Right lung (tissue), 10 donors: ENCODE measurements at places on chromosomes 4 and X.

GRCh38 chrX:23805389-23805788 is 22.4 kb downstream of the SAT1 start:
- DNase-seq: no peak

DNA sequence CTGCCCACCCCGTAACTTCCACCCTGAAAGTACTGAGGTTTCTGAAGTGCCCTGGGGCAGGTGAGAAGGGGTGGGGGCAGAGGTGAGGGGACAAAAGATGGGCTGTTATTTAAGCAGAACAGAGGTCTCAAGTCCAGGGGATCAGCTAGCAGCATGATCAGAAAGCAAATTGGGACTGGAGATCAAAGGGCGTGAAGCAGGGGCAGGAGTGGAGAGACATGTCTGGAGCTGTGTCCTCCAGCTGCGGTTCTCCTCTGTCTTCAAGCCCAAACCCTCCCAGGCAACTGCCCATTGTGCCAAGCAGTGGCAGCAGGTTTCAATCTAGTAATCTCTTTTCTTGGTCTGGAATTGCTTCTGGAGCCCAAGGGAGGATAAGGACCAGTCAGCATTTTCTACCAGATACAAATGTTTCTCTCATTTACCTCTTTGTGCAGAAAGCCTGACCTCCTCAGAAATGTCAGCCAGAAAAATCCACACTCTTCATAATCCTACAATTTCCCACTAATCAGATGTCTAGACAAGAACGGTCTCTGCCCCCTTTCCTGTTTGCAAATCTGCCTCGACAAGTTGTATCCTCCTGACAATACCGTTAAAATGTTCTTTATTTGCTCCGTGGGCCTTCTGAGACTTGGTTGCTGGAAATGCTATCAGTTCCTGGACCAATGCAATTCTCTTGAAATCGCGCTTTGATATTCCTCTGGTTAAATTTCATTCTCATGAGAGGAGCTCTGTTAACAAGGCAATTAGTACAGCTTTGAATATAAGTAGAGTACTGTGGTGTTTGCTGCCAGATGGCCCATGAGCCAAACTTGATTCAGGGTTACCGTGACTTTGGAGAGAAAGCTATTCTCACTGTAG is 23.2 kb upstream of the RASL11B start:
- DNase-seq: no peak

DNA sequence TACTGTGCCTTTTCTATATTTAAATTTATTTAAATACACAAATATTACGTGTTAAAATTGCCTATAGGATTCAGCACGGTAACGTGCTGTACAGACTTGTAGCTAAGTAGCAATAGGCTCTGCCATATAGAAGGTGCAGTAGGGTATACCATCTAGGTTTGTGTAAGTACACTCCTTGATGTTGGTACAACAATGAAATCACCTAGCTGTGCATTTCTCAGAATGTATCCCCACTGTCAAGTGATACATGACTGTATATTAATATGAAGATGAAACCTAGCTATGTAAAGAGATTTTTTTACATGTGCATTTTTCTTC is 431.2 kb downstream of the KCTD8 start:
- no peak for DNase-seq

DNA sequence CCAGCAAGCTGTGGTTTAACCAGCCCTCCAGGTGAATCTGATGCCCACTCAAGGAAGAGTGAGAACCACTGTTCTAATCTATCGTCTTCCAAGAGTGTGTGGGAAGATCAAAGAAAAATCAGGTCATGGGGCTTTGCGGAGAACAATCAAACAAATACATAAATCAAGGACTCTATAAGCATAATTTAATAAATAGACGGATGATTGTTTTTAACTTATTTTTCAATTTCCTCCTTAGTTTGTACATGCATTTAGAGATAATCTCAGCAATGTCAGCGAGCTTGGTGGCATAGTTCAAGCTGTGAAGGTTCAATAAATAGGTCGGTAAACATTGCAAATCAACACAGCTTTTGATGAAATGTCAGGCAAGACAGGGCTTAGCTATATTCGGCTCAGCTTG is 84.9 kb downstream of the DMD start:
- DNase-seq: no peak

GRCh38 chr4:95162867-95163266 is 385.9 kb downstream of the UNC5C start:
- DNase-seq: no peak
